ENCODE measurements at places on chromosomes 12 and 14.

- DNase-seq: no peak
Measured at GRCh38 chr12:50914872-50915484, 37.4 kb upstream of the HIGD1C start.

GRCh38 chr12:69875416-69875935, 50.4 kb downstream of the MYRFL start:
- no peak for DNase-seq

DNA sequence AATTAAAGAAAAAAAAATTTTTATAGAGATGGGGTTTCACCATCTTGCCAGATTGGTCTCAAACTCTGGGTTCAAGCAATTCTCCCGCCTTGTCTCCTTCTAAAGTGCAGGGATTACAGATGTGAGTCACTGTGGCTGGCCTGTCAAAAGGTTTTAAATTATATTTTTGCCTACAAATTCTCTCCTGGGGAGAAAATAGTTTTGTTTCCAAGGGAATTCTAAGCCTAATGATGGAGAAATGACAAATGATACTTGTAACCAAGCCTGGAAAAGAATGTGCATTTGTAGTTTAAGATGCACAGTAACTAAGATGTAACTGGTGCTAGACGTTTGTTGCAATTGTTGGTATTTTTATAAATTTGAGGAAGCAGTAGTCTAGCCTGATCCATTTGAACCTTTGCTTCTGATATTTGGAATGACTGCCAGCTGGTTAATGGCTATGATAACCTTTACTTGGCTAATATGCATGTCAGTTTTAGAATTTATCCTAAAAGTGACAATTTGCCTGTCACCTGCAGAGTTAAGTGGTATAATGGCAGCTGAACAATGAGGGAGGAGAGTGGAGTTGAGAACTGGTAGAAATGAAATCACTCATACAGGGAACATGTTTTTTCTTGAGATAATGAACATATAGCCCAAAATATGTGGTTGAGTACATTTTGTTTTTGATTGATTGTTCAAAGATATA, 148.0 kb downstream of the FUT8 start:
- no peak for DNase-seq

DNA sequence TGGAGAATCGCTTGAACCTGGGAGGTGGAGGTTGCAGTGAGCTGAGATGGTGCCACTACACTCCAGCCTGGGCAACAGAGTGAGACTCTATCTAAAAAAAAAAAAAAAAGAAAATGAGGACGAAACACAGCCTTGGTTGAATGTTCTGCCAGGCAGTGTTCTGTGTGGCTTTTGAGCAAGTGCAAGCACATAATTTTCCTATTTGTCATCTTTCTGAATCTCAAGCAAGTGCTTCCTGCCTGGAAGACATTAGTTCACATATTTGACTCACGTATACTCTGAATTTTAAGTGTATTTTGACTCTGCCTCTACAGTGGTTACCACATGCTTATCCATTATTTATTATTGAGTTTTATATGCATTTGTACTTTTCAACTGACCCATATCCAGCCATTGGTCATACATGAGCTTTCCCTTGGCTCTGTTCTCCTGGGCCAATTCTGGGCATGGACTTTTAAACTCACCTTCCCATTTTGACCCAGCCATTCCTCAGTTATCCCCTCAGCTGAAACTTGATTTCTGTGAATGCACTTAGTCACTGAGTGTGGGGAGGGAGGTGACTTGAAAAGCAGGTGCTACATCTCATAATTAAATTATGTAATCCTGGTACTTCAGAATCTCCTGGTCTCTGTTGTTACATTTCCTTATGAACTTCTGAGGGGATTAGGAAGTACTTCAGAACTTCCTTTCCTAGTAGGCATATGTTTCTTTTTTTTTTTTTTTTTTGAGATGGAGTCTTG, 8.1 kb downstream of the OR10G2 start:
- DNase-seq: no peak

- no peak for DNase-seq
Measured at GRCh38 chr12:11747969-11748368, 98.5 kb downstream of the ETV6 start.

Measured in stimulated activated CD4-positive, alpha-beta T cell treated with anti-CD3 and anti-CD28 coated beads, Interleukin-1b, Interleukin-23, amount 100 ng/mL, for 48 hours (primary cell).